Right lung (tissue), 10 donors: ENCODE measurements at places on chromosomes 5 and 9. TPM values are rescaled to one million over a fixed set of nuclear protein-coding genes. Genes with fewer than 3 reads are reported as not detected.
A peak's percentile ranks its signal among the peaks of the same experiment; 100 is the strongest.

GRCh38 chr9:101639785-101640665, 45.3 kb upstream of the PPP3R2 start:
- no peak for DNase-seq

GRCh38 chr5:77262697-77263096, 52.2 kb downstream of the PDE8B start:
- DNase-seq = no peak

DNA sequence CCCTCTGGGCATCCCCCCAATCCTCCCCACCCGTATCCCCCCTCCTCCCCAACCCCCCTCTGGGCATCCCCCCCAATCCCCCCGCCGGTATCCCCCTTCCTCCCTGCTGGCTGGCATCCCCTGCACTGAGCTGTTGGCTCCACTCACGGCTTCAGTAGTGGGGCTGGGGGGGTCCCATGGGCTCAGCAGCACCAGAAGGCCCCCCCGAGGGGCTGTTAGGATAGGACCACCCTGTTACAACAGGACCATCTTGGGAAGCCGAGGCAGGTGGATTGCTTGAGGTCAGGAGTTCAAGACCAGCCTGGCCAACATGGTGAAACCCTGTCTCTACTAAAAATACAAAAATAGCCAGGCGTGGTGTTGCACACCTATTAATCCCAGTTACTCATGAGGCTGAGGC, 42.4 kb downstream of the EXD3 start:
- no peak for DNase-seq

GRCh38 chr5:141637767-141638419, 1.1 kb downstream of the RELL2 start:
- DNase-seq = no peak

DNA sequence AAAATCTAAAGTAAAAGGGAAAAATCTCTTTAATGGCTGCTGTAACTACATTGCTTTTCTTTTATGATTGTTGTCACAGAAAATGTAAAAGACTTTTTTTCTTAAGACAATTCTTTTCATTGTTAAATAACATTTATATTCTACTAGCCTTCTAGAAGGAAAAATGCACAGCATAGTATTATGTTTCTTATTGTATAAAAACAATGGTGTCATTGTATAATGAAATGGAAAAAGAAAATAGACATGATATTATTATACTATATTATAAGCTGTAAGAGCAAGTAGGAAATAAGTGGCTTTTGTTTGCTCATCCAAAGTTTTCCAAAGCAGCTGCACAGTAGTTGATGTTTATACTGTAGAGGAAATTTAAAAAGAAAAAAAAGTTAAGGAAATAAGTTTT, 1021.7 kb downstream of the EFNA5 start:
- no peak for DNase-seq

DNA sequence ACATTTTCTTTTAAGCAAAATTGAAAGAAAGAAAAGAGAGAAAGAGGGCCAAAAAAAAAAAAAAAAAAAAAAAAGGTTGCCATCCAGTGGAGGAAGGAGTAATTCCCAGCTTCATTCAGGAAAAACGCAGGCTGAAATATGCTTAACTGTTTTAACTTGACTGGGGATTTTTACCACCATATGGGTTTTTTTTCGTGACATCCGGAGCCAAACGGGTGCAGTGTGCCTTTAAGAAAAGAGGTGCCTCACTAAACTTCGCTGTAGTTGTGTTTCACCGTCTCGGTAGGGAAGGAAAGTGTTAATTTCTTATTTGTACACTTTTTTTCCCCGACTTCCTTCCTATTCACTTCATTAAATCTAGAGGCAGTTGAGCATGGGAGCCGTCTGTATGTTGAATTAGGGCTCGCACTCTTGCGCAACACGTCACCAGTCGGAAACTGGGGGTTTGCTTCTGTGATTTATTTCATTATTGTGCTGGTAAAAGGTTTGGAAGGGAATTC, 143.0 kb downstream of the SMARCA2 start:
- DNase-seq = peak; percentile 82

GRCh38 chr5:154086641-154087040, 47.9 kb downstream of the MFAP3 start:
- DNase-seq = no peak

- no peak for DNase-seq
Observed at GRCh38 chr5:179451114-179451827, 99.1 kb upstream of the RUFY1 start.

GRCh38 chr9:90064248-90064647, 459.4 kb downstream of the GADD45G start:
- DNase-seq = no peak

GRCh38 chr5:149166128-149166527, 24.8 kb downstream of the ABLIM3 start:
- no peak for DNase-seq

LTC4S gene
- polyA plus RNA-seq = 3.0 TPM

MTAP gene
- polyA plus RNA-seq = 37.4 TPM

CKS2 gene
- 139 TPM for polyA plus RNA-seq

PKD2L2 gene
- 0.28 TPM for polyA plus RNA-seq

ITK gene
- polyA plus RNA-seq = 1.2 TPM

ISL1 gene
- not detected for polyA plus RNA-seq
